Activated naive CD8-positive, alpha-beta T cell treated with anti-CD3 and anti-CD28 coated beads, Interleukin-2, amount 10 ng/mL, durations not matched to agents 7 days and 5 days (primary cell): ENCODE measurements at places on chromosomes 16 and 17. TPM values are rescaled to one million over a fixed set of nuclear protein-coding genes. Genes with fewer than 3 reads are reported as not detected.
A peak's percentile ranks its signal among the peaks of the same experiment; 100 is the strongest.

Gene TP53TG3C
- total RNA-seq, result not detected

GRCh38 chr16:22681554-22682291 lies 132.2 kb upstream of the HS3ST2 start:
- DNase-seq, result no peak

DNA sequence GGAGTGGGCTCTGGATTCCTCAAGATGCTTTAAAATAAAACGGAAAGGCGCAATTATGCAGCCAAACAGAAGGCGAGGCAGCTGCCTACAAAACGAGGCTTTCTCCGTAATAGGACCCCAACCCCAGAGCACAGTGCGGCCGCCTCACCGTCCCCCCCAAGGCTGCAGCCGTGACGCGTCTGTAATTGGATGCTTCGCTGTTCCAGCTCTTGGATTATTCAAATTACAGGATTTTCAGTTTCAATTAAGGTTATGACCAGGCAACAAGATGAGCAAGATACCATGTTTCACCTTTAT lies 37.3 kb upstream of the ABR start:
- no peak for DNase-seq

GRCh38 chr16:11012841-11013240 lies 68.5 kb downstream of the CLEC16A start:
- no peak for DNase-seq

DNA sequence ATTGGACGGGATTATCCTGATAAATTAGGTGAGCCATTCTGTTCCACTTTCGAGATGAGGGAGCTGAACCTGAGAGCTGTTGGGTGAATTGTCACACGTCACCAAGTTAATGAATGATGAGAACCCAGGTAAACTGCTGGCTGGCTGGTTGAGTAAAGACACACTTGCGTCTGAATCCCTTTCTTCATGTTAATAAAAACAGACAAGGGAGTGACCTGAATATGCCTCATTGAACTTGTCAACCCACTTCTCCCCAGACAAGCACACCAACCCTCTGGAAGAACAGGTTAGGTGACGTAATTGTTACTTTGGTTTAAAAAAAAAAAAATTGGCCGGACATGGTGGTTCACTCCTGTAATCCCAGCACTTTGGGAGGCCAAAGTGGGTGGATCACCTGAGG lies 400.9 kb upstream of the CDH5 start:
- no peak for DNase-seq

DNA sequence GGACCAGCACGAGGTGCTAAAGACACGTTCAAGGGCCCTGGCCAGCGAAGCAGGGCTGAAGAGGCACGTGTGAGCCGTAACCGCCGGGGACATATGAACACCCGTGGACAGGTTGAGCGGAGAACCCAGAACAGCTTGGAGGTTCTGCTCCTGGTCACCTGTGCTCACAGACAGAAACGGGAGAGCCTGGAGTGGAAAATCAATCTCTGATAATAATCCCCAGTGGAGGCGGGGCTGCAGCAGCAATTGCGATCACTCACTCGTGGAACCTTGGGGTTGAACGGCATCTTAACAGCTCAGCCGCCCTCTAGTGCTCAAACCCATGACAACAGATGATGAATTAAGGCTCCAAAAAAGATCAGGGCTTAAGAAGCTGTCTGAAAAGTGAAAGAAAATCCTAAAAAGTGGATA lies 25.6 kb downstream of the WIPI1 start:
- no peak for DNase-seq

- DNase-seq, result no peak
Observed at GRCh38 chr17:72594248-72594647, 473.4 kb downstream of the SOX9 start.

GRCh38 chr16:14111713-14112538 lies 40.8 kb downstream of the MRTFB start:
- DNase-seq, result no peak

Gene ACSM2A
- total RNA-seq, result not detected

GRCh38 chr17:67602974-67603373 lies 114.8 kb upstream of the NOL11 start:
- DNase-seq, result peak; percentile 36

DNA sequence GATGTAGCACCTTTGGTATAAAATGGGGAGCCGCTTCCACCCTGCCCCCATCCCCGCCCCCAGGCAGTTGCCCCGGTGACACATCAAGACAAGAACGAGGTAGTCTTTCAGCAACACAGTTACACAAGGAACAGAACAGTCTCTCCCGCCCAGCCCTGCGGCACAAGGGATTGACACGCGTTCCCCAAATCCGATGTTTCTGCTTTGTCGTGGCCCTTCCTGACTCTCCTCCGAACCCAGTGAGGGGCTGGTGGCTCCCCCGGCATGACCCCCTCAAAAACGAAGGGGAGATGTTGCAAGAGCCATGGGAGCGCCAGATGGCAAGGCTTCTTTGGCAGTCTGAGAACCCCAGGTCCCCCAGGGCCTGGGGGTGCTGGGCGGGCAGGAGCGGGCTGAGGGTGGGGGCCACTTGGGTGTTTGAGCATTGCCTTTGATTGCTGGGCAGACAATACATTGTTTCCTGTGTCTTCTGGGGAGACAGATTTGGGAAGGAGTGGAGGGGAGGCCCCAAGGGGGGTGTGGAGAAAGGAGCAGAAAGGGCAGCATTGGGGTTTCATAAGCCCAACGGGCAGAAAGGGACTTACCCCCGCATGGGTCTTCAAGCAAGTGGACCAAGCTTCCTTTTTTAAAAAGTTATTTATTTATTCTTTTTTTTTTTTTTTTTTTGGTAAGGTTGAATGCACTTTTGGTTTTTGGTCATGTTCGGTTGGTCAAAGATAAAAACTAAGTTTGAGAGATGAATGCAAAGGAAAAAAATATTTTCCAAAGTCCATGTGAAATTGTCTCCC lies 16.6 kb downstream of the COL1A1 start:
- no peak for DNase-seq

Gene IL34
- total RNA-seq, result 0.42 TPM

Gene ACSM5
- not detected for total RNA-seq

Gene NPIPB6
- 2.4 TPM for total RNA-seq

DNA sequence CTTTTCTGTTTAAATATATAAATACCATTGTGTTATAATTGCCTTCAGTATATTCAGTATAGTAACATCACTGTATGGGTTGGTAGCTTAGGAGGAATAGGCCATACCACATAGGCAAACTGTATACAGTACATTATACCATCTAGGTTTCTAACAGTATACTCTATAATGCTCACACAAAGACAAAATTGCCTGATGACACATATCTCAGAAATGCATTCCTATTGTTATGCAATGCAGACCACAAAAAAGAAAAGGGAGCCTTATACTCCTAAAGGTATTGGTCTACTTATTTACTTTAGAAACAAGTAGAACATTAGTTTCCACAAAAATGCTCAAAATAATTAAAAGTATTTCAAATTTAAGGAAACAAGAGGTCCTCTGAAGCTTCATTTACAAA lies 47.9 kb downstream of the SETD6 start:
- no peak for DNase-seq

- DNase-seq, result no peak
Observed at GRCh38 chr17:68710035-68710780, 109.0 kb upstream of the FAM20A start.

Gene C17orf67
- total RNA-seq, result 5.4 TPM

DNA sequence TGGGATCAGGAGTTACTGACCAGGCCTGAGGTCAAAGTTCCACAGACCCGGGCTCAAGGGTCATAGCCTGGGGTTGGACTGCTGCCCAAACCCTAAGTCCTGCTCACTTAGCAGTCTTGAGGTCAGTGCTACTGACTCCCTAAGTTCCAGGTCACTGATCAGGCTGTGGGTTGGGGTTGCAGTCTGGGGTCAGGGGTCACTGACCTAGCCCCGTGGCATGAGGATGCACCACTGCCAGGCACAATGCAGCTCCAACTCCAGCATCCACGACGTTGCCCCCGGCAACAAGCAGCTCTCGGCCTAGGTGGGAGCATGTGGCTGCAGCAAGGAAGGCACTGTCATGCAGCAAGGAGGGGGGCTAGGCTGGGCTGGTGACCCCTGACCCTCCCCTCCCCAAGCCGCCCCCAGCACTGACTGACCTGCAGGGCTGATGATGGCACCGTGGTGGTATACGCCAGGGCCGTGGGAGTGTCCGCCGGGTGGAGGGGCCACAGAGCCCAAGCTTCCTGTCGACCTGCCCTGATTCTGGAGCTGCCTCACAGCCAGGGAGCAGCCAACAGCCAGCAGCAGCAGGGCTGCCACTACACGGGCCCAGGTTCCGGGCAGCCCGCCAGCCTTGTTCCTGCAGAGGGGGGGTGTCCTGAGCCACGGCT lies 1.1 kb downstream of the GGT6 start:
- no peak for DNase-seq

Gene CAMTA2
- total RNA-seq, result 62.0 TPM

- no peak for DNase-seq
Observed at GRCh38 chr16:75108792-75109731, 7.5 kb downstream of the LDHD start.

GRCh38 chr17:1873418-1873817 lies 43.6 kb downstream of the RPA1 start:
- DNase-seq, result no peak

GRCh38 chr16:87806261-87806640 lies 40.5 kb upstream of the KLHDC4 start:
- DNase-seq, result no peak

DNA sequence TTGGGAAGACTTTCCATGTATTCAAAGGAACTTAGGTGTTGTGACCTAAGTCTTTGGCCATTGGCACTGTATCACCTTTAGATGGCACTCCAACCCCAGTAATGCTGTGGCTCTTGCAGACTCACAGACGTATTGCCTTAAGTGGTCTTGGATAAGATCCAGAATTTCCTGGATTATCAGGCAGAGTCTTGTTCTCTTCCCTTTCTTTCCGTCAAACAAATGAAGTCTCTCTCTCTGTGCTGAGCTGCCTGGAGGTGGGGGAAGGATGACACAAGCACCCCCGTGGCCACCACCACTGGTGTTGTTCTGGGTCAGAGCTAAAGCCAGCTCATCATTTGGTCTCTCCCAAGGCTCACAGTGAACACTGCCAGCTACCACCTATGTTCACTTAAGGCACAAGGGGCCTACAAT lies 789.9 kb upstream of the KIF2B start:
- no peak for DNase-seq

DNA sequence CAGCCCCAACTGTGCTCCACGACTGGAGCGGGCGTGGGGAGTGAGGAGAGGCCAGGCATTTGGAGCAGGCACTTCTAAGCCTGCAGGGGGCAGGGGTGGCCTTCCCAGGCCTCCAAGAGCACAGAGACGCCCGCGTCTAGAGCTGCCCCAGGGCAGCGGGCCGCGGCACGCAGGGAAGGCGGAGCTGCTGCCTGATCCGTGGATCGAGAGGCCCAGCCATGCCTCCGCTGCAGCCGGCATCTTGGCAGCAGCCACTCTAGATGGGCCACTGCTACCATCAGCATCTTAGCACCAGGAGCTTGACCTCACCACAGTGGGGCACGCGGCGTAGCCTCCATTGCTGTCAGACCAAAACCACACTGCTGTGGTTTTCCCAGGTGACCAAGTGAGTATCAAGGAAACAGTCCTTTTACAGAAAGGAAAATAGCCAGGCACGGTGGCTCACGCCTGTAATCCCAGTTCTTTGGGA lies 20.4 kb upstream of the WDR45B start:
- DNase-seq, result peak; percentile 56

Gene GNAO1
- 6.7 TPM for total RNA-seq

- DNase-seq, result no peak
Observed at GRCh38 chr16:80254970-80255369, 285.8 kb upstream of the DYNLRB2 start.

- no peak for DNase-seq
Observed at GRCh38 chr16:3007957-3008689, 4.6 kb upstream of the CLDN9 start.

Gene GAS2L2
- total RNA-seq, result not detected

Gene CACNA1H
- 2.0 TPM for total RNA-seq

- DNase-seq, result no peak
Observed at GRCh38 chr17:56997313-56997712, 19.4 kb downstream of the SCPEP1 start.

Gene STX8
- 68.9 TPM for total RNA-seq

Gene ZNF423
- total RNA-seq, result 0.06 TPM

Gene SLC9A5
- 4.5 TPM for total RNA-seq

GRCh38 chr16:87311387-87311786 lies 5.8 kb downstream of the C16orf95 start:
- no peak for DNase-seq
